Smooth muscle cell of the brain vasculature (primary cell): ENCODE measurements at places on chromosomes 7 and 10.

DNA sequence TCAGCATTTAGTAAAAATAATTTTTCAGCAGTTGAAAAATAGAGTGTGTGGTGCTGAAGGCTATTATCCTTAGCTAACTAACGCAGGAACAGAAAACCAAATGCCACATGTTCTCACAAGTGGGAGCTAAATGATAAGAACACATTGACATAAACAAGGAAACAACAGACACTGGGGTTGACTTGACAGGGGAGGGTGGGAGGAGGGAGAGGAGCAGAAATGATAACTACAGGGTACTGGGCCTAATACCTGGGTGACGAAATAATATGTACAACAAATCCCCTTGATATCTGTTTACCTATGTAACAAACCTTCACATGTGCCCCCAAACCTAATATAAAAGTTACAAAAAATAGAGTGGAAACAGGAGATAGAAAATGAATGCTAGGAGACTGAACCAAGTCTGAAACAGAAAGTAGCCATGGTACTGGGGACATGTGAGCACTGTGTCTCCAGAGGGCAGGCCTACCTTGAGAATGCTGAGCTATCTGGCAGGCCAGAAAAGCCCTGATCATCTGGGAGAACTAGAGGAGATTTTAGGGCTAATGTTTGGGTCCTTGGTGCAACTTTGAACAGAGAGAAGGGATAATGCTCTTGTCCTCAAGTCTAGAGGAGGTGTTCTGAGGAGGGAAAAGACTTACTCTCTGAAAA is 4.7 kb upstream of the EFCAB10 start:
- DNase-seq = no peak

DNA sequence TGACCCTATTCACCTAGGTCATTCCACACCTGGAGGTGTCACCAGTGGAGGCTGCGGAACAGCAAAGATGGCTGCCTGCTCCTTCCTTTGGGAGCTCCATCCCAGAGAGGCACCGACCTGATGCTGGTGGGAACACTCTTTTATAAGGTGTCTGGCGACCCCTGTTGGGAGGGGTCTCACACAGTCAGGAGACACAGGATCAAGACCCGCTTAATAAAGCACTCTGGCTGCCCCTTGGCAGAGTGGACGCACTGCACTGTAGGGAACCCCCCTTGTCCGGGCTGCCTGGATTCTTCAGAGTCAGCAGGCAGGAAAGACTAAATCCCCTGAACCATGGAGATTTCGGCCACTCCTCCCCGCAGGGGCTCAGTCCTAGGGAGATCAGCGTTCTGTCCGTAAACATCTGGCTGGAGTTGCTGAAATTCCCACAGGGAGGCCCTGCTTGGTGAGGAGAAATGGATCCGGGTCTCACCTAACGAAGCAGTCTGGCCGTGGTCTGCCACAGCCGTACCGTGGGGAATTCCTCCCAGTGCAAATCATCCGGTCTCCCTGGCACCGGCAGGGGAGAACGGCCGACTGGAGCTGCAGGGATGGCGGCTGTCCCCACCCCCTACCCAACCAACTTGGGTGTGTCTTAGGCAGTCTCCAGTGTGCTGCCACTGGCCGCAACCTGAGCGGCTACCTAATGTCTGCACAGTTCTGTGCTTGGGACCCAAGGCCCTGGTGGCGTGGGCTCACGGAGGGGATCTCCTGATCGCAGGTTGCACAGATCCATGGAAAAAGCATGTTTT is 66.1 kb downstream of the LSMEM1 start:
- DNase-seq = no peak

DNA sequence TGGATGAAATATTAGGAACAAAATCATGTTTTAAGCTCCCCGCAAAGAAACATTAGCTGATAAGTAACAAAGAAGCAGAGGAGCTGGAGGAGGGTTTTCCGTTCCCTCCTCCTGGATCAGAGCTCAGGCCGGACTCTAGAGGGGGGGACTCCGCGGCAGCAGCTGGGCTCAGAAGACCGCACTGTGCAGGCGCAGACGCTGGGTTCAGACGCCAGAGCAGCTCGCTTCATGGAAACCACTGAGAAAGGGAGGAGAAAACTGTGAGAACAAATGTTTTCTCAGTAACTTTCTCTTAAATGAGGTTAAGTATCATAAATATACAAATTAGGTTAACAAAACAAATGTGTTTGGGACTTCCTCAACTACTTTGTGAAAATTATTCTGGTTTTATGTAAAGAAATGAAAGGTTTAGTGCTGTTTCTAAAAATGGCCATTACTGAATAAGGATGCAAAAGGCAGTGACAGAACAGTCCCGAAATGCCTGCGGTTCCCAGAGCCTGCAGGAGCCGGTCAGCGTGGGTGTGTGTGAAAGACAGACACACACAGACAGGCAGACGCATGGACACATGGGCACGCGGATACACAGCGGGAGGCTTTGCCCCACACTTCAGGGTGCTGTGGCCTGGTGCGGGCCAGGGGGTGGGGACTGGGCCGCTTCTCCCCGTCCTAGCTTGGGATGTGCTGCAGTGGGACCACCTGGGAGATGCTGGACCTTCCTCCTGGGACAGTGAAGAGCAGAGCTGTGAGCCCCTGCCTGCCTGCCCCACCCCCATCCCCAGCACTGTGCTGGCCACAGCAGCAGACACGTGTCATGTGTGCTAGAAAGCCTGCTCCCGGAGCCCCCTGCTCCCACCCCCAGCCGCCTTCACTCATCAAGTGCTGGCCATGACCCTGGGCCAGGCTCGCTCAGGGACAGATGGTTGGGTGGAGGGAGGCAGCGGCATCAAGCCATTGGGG is 20.3 kb upstream of the ADGRA1 start:
- no peak for DNase-seq

- DNase-seq = no peak
These were observed 102.6 kb downstream of the TPST1 start for GRCh38 chr7:66307591-66308215.
